ENCODE measurements at places on chromosomes 4 and X.

DNA sequence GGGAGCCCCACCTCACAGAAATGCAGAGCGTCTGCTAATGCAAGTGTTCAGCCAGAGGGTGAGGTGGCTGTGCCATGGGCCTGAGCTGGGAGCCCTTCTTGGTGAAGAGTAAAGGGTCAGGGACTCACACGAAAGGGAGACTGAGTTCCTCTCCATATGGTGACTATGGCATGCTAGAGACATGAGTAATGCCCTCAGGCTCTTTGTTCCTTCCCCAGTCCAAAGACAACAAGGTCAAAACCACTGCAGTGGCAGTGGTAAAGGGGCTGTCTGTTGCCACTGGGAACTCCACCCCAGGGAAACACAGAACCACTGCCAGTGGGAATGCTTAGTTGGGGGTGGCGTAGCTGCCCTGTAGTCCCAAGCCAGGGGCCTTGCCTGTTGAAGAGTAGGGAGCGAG, 22.4 kb downstream of the RAB40AL start:
- no peak for DNase-seq

DNA sequence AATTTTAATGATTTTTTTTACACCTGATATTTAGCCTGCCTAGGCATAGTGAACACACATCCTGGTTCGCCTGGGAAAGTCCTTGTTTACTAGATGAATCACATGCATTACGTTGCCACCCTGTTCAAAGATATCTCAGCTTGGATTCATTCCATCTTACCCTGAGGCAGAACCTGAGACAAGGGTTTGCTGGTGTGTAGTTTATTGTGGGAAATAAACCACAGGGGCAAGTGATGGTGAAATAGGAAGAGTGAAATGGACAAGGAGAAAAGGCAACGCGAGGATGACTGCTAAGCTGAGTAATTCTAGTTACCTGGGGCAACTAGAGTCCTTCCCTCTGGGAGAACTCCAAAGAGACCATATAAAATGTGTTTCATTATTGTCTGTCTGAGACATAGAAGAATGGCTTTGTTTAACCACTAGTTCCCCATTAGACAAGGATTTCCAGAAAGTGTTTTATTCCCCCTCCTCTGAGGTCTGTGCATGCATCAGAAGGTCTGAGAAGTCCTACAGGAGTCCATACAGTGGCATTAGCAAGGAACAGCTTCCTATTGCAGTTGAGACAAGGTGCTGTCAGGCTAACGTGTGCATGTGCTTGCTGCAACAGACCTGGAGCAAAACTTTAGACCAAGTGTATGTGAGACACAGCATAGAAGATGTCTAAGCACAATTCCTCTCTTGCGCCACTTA, 797.3 kb upstream of the FRG1 start:
- DNase-seq: no peak

- no peak for DNase-seq
Observed at GRCh38 chrX:47595716-47596251, 13.5 kb downstream of the TIMP1 start.

- no peak for DNase-seq
Observed at GRCh38 chr4:94516067-94516466, 64.3 kb downstream of the PDLIM5 start.

DNA sequence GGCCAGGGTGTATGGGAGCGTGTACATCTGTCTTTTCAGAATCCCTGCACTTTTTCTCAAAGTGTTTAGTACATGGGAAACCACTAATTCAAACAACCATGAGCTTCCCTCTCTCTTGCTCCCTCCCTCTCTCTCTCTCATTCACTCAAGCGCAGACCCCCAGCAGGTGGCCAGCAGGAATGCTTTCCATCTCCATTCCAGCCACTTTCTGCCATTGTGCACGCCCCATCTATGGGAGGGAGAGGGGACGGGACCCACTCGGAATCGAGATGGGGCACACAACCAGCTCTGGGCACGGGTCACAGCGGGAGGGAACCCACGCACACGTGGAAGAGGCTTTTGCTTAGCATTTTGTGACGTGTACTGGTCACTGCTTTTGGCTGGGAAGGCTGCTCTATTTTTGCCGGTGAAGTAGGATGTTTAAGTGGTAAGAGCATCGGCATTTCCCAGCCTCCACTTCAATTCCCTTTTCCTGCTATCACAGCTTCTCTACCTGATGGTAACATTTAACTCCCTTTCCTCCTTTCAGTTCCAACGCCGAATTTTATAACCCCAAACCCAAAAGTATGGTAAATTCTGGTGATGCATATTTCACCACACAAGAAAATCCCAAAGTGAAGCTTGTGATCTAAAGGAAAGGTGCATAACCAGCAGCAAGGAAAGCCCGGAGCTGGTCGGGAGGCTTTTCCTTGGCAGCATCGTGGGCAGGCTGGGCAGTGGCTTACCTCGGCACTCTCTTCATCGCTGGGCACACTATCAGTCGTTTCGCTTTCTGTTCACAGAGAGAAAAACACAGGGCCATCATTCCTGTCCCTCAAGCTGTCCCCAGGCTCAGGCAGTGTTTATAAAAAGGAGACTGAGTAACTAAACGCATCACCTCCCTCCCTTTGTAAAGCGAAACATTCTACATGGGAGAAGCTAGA, 84.1 kb downstream of the IRF2 start:
- DNase-seq: no peak

DNA sequence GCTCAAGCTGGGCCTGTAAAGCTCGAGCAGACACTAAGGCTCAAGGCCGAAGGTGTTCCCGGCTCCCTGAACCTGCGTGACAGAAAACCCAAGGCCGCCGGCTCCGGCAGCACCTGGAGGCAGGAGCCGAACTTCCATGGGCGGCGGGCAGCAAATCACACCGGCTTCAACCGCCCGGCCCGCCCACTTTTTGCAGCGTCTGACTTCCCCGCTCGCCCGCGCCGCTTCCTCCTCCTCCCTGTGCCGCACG, 940 bp upstream of the NSD2 start:
- peak; percentile 86 for DNase-seq

- no peak for DNase-seq
Observed at GRCh38 chr4:41125558-41126311, 88.6 kb downstream of the APBB2 start.

GRCh38 chr4:184937030-184937710, 81.1 kb upstream of the HELT start:
- no peak for DNase-seq

DNA sequence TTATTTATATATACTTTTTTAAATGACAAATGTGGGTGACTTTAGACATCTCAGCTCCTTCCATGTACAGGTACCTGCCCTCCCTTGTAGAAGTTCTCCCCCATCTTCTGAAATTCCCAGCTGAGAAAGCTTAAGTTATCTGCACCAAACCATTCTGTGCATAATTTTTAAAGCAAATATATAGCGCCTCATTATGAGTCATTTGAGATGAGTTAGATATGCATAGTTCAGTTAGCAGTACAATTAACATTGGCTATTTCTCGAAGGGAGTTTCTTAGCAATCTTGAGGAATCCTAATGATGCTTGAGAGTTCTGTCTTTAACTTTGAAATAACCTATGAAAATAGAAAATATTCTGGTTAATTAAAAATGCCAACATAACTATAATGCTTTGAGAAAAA, 19.4 kb upstream of the UFSP2 start:
- DNase-seq: no peak

DNA sequence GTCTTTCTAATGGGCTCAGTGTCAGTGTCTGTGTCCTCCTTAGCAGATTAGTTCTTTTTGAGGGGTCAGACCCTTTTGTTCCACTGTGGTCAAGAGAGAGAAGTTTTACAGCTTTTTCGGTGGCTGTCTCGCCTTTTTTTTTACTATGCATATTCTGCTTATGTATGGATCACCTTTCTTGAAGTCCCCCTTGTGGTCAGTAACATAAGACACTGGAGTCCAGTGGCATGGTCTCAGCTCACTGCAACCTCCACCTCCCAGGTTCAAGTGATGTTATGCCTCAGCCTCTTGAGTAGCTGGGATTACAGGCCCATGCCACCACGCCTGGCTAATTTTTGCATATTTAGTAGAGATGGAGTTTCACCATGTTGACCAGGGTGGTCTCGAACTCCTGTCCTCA, 54.0 kb upstream of the PGRMC2 start:
- DNase-seq: no peak

GRCh38 chr4:94767446-94767845, 9.7 kb downstream of the BMPR1B start:
- no peak for DNase-seq

GRCh38 chrX:34810364-34810763, 132.2 kb upstream of the FAM47B start:
- DNase-seq: no peak

- DNase-seq: no peak
Observed at GRCh38 chr4:55475394-55476243, 71.1 kb downstream of the CLOCK start.

DNA sequence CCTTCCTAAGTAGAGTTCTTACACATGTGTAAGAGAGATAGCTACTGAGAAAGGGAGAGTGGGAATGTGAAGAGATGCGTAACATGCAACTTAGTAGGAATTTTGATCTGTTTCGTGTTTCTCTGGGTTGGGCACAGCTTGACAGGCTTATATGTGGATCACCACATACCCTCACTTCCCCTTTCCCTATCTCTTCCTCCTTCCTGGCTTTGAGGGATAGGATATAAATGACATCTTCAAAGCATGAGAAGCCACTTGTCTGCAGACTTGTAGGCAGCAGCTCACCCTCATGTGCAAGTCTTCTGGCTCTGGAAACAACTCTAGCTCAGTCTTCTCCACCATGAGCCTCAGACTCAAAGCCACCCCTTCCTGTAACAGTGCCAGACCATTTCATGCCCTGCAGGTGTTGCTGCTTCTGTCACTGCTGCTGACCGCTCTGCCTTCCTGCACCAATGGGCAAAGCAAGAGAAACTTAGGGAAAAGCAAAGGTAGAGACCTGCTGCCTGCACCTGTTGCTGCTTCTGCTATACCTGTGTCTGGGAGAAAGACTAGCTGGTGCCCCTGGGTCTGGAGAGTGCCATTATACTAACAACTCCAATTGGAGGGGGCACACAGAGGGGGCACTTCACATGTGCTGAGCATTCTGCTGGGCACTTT, 5.4 kb upstream of the PF4V1 start:
- DNase-seq: no peak

- DNase-seq: no peak
Observed at GRCh38 chrX:31580227-31580626, 508.4 kb upstream of the FTHL17 start.

DNA sequence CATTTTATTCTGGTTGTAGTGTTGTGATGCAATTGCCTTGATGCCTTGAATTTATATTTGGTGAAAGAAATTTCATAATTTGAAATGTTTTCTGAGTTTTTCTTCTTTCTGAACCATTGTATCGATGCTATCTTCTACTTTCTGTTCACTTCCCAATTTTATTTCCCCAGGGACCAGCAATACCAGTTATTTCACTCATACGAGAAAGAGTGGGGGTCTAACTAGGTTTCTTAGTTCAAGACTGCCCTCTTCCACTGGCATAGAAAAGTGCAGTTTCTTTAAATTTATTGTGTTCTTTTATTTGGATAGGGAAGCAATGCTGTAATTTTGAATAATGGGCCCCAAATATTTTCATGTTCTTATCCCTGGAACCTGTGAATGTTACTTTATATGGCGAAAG, 544.0 kb upstream of the ADGRL3 start:
- no peak for DNase-seq

- no peak for DNase-seq
Observed at GRCh38 chr4:76963131-76963750, 13.7 kb downstream of the SEPTIN11 start.

GRCh38 chr4:156966836-156967235, 4.8 kb downstream of the PDGFC start:
- DNase-seq: no peak

DNA sequence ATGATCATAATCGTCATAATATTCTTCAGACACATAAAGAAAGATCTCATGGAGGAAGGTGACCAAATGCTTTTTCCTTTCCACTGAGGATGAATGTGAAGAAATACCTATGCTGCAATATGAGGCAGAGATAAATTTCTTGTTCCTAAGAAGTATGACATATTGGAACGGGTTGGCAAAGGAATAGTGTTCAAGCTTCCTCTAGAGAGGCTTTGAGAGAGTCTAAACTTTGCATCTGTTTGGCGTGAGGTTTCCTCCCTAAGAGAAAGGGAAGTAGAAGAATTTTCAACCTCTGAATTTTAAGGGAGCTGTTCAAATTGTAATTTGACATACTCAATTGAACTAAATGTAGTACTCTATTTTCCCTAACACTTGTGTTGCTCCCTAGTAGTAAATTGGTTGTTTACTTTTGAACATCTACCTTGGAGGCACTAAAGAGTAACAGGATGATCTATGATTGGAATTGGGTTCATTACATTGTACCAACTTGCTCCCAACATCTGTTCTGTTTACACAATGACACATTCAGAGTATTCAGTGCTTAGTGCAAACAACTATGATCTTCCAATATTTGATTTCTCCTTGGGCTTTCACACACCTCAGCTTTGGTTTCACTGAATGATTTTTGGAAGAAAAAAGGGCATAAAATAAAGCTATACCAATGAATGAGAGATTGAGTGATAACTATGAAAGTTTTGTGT, 122.0 kb downstream of the CORIN start:
- no peak for DNase-seq

- no peak for DNase-seq
Observed at GRCh38 chr4:138235419-138235952, 6.7 kb downstream of the SLC7A11 start.

DNA sequence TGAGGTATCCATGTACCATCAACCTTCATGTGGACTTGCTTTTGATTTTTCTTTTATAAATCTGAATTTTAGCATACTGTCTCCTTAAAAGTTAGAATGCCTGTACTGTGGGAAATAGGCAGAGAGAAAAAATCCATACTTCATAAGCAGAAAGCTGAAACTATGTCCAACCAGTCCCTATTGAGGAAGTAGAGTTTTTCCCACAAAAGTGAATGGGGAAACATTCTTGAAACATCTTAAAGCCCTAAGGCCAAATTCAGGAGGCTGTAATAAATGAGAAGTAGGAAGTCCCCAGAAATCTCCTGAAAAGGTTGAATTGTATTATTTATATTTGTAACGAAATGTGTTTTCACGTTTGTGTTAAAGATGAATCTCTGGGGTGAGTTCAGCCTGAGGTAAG, 56.3 kb downstream of the ENOX2 start:
- DNase-seq: no peak

DNA sequence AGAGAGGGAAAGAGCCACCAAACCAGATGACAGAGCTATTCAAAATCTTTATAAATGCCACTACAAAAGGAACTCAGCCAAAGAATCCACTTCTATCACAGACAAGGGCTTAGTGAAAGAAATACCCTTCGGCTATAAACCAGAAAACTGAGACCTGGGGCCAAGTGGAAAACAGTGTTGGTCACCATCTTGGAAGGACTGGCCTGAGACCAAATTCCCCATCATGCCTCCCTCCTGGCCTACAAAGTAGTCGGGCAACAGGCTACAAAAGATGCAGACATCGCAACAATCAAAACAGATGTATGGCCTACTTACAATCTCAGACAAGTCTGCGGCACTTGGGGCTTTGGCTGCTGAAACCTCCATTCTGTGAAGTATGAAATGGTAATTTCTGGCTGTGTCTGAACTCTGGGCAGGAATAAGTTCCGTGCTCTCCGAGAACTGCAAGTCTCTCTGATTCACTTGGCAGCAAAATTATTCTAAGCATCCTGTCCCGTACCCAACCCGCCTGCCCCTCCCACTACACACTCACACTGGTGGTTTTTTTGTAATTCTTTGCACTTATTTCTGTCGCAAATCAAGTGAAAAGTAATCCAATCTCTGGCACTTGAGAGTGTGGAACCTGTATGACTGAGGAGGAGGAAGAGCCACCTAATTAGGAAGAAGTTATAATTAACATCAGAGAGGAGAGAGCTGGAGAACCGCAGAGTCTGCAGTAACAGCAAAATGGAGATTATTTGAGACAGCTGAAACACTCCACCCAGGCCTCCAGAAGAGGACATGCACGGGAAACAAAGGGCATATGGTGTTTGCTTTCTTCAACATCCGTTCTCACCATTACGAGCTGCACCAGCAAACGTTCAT, 87.8 kb downstream of the SH3KBP1 start:
- DNase-seq: peak; percentile 31

Data from activated CD4-positive, alpha-beta T cell treated with anti-CD3 and anti-CD28 coated beads, Interleukin-2, amount 50 U/mL, for 48 hours (primary cell).